ENCODE measurements at places on chromosomes 4 and X. TPM values are rescaled to one million over a fixed set of nuclear protein-coding genes. Genes with fewer than 3 reads are reported as not detected.
A peak's percentile ranks its signal among the peaks of the same experiment; 100 is the strongest.

GRCh38 chr4:89913623-89914022, 19.0 kb downstream of the MMRN1 start:
- DNase-seq = no peak

- no peak for DNase-seq
Measured at GRCh38 chrX:69148946-69149345, 16.3 kb downstream of the PJA1 start.

- no peak for DNase-seq
Measured at GRCh38 chrX:19532709-19533108, 17.4 kb upstream of the MAP3K15 start.

DNA sequence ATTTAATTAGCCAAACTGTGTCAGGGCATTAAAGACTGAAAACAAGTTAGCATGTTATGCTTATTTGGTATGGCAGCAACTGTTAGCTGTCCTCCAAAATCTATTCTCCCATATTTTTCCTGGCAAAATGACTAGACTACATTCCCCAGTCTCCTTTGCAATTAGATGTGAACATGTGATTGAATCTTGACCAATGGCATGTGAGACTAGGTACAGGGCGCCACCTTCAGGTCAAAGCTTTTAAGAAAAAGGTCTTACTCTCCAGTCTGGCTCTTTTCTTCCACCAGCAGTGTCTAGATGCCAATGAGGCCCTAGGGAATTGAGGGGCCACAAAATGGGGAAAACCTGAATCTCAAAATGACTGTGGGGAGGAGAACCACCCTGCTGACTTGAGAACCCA, 408.2 kb downstream of the SMARCA1 start:
- peak; percentile 8 for DNase-seq

DNA sequence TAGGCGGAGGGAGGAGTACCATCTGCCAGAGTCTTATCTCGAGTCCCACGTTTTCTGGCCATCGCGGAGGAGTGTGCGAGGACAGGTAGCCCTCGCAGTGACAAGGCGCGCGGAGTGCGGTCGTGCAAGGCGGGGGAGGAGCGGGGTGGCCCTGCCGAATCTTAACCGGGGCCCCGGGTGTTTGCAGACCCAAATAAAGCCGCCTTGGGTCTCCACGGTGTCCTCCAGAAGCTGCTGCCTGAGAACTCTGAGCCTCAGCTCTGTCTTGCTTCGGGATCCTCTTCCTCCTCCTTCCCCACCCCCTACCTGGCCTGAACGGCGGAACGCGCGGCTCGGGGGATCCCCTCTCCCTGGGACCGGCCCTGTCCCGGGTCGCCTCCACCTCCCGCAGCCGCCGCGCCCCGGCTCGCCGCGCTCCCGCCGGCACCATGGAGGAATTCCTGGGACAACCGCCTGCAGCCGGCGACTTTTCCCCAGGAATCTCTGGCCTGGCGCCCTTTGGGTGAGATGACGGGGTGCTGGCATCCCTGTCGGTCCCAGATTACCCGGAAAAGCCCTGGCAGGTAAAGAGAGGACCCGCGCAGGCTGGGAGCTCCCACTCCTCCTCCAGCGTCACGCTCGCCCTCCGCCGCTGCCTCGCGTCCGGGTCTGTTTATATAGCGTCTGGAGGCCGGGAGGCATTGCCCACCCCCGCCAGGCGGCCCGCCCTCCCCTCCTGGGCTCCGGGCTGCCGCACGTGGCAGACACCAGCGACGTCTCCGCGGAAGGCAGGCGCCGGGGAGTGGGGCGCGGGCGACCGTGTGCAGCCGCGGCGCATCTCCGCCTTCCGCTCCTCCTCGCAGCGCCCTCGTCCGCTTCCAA, at the start of gene GALNTL6:
Gene GALNTL6, plus strand, starts transcription at position 740 of the 861 bp plus-strand sequence.
- no peak for DNase-seq

GRCh38 chr4:2048831-2049230, 10.3 kb upstream of the NAT8L start:
- DNase-seq = no peak

GRCh38 chr4:156974264-156974663, 2.7 kb upstream of the PDGFC start:
- peak; percentile 74 for DNase-seq

GRCh38 chrX:69538321-69538876, 34.3 kb downstream of the NALF2 start:
- peak; percentile 16 for DNase-seq

DNA sequence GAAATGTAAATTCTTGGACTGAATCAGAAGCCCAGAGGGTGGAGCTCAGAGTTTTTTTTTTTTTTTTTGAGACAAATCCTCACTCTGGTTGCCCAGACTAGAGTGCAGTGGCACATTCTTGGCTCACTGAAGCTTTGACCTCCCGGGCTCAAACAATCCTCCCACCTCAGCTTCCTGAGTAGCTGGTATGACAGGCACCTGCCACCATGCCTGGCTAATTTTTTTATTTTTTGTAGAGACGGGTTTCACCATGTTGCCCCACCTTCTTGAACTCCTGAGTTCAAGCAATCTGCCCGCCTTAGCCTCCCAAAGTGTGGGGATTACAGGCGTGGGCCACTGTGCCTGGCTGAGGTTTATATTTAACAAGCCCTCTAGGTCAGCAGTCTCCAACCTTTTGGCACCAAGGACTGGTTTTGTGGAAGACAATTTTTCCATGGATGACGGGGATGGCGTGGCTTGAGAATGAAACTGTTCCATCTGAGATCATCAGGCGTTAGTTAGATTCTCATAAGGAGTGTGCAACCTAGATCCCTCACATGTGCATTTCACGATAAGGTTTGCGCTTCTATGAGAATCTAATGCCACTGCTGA, 76.7 kb downstream of the FHIP1A start:
- no peak for DNase-seq

GRCh38 chr4:8841678-8842268, 29.9 kb downstream of the HMX1 start:
- no peak for DNase-seq

DNA sequence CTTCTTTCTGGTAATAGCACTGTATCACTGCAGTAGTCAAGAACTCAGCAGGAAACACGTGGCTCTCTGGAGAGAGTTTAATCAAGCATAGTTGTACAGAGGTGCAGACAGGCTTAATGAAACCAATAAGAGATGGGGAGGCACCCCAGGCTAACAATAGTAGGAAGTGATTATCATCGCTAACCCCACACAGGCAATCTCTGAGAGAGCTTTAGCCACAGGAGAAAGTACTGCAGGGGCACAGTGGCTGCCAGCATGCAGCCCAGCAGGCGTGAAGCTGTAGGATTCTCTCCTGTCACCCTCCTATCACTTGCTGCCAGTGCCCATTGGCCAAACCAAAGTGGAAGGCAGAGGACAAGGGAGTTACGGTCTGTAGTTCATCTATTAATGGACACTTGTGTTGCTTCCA, 450.0 kb upstream of the RASGEF1B start:
- no peak for DNase-seq

- no peak for DNase-seq
Measured at GRCh38 chrX:154040863-154041262, 21.2 kb upstream of the IRAK1 start.

DNA sequence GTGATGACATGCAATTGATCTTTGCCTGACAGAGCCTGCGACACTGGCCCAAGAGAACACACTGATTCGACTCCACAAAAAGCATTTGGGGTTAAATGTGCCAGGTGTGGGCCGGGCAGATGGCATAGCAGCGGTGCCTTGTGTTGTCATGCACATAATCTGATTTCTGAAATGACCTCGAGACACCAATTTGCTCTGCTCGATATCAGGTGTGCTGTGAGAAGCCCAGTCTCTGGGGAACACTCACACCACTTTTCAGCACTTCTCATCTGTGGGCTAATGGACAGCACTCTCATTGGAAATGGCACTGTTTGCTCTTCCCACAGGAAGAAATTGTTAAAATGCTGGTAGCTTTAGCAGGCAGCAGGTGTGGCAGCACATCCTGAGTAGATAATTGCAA, 738.3 kb upstream of the TENM3 start:
- DNase-seq = no peak

- DNase-seq = peak; percentile 26
Measured at GRCh38 chr4:139054791-139055505, 39.4 kb downstream of the NOCT start.

GRCh38 chr4:86235549-86235948, 124.3 kb downstream of the MAPK10 start:
- no peak for DNase-seq

- DNase-seq = no peak
Measured at GRCh38 chr4:153822316-153822715, 33.4 kb upstream of the SFRP2 start.

DNA sequence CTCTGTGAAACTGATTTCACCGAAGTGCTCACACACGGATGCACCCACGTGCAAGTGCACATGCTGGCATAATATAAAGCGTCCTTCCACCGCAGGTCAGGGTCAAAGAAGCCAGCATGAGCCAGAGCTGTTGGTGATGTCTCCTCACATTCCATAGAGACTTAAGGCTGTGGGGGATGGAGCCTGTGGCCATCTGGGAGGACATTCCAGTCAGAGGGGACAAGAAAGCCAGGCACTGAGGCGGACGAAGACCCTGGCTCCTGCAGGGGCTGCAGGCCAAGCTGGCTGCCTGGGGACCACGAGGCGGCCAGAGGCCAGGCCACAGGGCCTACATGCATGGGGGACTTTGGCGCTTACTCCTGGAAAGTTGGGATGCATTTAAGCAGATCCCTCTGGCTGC, 7.7 kb downstream of the RNF212 start:
- DNase-seq = no peak

- DNase-seq = peak; percentile 11
Measured at GRCh38 chr4:172169871-172170270, 356.7 kb downstream of the GALNTL6 start.

DNA sequence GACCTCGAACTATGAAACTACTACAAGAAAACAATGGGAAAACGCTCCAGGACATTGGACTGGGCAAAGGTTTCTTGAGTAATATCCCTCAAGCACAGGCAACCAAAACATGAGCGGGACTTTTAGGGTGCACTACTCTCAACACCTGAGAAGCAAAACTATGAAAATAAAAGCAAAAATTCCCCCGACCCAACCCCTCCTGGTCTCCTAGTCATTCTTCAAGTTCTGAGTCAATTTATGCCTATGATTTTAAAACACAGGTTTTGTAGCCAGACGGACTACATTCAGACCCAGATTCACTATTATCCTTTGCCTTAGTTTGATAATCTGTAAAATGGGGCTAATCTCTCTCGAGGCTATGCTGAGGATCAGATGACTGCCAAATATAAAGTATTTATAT, 97.0 kb downstream of the SOWAHB start:
- DNase-seq = no peak

GRCh38 chr4:184802697-184803015, 23.1 kb downstream of the ACSL1 start:
- peak; percentile 16 for DNase-seq

- DNase-seq = no peak
Measured at GRCh38 chr4:116202524-116202923, 882.9 kb downstream of the TRAM1L1 start.

DNA sequence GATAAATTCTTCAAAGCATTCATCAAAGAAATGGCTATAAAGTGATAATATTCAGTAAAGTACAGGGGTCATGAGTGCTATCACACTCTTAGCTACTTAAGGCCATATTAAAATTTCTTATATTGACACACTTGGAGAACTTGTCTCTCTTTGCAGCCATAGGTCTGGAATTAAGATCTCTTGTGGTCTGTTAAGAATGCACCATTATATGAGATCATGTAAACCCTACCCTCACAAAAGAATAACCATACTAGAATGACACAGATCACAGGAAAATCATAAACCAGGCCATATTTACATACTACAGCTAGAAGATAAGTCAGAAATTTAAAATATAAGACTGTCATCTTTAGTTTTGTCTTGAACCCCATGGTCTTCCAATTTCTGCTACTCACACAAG, 434.3 kb downstream of the PDGFC start:
- DNase-seq = peak; percentile 22

GRCh38 chrX:13936521-13937225, 93.0 kb downstream of the GEMIN8 start:
- DNase-seq = no peak

Gene MAGED4B
- 35.5 TPM for total RNA-seq

Gene DUX4
- not detected for total RNA-seq

Gene MAP7D2
- total RNA-seq = under 0.01 TPM

Gene CABS1
- not detected for total RNA-seq

Gene HPF1
- 27.5 TPM for total RNA-seq

Gene APOOL
- 11.1 TPM for total RNA-seq
